ENCODE measurements at places on chromosomes 2 and 18.

DNA sequence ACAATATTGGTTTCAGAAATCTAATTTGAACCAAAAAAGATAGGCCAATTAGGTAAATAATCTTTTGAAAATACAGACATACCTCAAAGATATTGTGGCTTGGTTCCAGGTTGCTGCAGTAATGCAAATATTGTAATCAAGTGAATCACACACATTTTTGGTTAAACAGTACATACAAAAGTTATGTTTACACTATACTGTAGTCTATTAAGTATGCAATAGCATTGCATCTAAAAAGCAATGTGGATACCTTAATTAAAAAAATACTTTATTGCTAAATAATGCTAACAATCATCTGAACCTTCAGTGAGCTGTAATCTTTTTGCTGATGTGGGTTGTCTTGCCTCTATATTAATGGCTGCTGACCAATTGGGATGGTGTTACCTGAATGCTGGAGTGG lies 67.3 kb downstream of the KYNU start:
- no peak for DNase-seq

DNA sequence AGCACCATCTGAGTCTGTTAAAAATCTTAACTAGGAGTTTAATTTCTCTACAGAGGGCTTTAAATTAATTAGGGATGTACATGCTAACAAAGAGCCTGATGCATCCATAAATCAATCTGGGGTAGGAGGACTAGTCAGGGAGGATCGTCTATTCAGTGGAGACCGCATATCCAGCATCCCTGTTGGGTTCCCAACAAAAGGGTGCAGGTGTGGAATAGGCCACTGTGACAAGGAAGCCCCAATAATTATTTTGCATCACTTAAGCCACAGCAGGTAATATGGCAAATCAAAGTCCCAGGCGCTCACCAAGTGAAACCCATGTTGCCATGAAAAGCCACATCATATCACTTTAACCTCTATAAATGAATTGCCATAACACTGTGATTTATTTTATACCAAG lies 392.3 kb downstream of the NCKAP5 start:
- no peak for DNase-seq

- DNase-seq, result no peak
These were observed 87.4 kb downstream of the ADAM23 start for GRCh38 chr2:206530727-206531126.

GRCh38 chr2:12852135-12852534 lies 135.4 kb downstream of the TRIB2 start:
- DNase-seq, result no peak

- no peak for DNase-seq
These were observed 56.6 kb upstream of the HK2 start for GRCh38 chr2:74777161-74777900.

DNA sequence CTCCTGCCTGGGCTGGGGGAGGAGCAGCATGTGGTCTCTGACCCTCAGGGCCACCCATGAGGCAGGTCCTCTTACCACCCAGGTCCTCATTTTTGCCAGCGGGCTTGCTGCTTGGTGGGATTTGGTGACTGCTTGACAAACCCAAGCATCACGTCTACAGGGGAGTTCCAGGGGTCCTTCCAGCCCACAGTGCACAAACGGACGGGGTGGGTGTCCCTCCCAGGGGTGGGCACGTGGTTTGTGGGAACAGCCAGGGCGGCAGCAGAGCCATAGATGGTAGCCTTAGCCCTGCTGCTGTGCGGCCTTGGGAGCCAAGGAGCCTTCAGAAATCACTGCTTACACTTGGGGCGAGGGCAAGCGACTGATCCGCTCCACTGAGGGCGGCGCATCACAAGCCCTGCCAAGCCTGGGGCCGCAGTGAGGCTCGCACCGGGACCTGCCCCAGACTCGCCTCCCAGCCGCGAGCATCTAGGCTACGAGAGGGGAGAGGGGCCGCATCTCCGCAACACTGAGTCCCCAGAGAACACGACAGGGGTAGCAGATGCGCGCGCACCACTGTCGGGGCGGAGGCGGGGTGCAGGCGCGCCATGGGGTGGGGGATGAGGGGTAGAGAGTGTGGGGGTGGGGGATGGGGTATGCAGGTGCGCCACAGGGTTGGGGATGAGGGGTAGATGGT lies 36.9 kb downstream of the SNED1 start:
- no peak for DNase-seq

DNA sequence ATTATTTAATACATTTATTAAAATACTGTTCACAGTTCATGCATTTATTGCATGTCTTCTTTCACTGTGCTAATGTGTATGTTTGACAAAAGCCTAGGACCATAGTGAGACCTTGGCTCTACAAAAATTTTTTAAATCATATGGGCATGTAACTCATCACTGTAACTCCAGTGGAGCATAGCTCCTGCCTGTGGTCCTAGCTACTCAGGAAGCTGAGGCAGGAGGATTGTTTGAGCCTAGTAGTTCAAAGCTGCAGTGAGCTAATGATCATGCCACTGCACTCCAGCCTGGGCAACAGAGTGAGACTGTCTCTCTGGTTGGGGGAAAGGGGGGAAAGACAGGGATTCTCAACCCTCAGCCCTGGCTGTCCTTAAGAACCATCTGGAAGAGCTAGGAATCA lies 137.8 kb downstream of the PRKCE start:
- DNase-seq, result no peak

GRCh38 chr2:1486670-1487069 lies 73.4 kb downstream of the TPO start:
- no peak for DNase-seq

DNA sequence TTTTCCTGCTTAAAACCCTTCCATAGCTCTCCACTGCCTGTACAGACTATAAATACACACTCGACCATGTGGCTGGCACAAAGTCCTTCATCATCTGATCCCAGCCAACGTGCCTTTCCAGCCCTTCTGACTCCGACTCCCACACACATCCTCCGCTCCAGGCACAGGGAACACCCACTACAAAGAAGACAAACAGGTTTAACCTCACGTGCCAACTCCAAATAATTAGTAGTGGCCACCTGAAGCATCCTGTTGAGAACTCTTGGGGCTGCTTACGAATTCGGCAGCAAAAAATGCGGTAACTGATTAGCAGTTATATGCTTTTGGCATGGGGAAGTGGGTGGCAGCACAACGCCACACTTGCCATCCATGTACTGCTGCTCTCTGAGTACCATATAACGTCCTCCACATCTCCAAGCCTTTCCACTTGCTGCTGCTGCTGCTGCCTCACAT lies 12.1 kb downstream of the SPIRE1 start:
- DNase-seq, result no peak

GRCh38 chr2:58030771-58031170 lies 15.8 kb upstream of the VRK2 start:
- DNase-seq, result no peak

- DNase-seq, result no peak
These were observed 23.1 kb upstream of the KLF7 start for GRCh38 chr2:207188626-207189419.

DNA sequence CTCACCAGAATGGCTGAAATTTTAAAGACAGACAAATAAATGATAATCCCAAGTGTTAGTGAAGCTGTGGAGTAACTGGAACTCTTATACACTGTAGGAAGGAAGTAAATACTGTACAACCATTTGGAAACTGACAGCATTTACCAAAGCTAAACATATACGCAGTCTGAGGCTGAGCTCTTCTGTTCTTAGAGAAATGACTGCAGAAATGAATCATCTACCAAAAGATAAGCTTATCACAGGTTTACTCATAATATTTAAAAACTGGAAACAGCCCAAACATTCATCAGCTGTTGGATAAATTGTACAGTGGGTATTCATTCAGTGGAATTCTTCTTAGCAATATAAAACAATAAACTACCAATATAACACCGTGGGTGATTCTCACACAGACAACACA lies 218.2 kb upstream of the RAB12 start:
- DNase-seq, result no peak

DNA sequence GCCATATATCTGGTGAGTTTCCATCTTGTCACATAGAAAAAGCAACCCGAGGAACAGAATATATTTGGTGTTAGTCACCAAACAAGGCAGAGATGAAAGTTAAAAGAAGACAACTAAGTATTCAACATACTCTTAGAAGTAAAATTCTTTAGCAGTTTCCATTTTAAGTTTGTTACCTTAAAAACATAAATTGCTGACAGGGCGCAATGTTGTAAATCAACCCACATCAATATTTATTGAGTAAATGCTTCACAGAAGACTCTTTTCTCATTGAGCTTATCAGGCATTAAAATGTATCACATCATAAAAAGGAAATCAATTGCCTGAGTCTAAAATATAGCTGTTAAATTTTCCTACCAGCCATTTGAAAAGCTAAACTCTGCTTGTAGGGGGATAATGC lies 603.0 kb downstream of the FBXO15 start:
- no peak for DNase-seq

DNA sequence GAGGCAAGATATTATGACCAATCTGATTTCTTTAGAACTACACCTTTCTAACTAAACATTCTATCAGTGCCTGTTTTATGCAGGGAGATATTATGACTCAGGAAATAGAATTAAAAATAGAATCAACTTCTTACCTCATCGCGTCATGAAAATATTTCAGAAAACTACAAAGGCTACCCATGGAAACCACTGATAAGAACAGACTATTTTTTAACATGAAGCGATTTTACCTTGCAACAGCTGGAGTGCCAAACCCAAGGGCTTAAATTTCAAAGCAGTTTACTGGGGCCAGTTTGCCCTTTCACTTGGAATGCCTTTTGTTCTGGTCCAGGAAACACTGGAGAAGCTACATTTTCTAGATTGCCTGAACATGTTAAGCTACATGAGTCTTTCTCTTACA lies 304.8 kb upstream of the CCDC68 start:
- no peak for DNase-seq

GRCh38 chr2:230170532-230170931 lies 49.3 kb downstream of the SP110 start:
- DNase-seq, result no peak

- DNase-seq, result no peak
These were observed at the start of gene MOGAT1 for GRCh38 chr2:222671259-222672067. Gene MOGAT1, plus strand, starts transcription at chr2:222671658. Its CDS starts 128 bp downstream, at chr2:222671786.

Measured in fibroblast of skin of left biceps (primary cell).